ENCODE measurements at places on chromosomes 7 and 10.

- no peak for DNase-seq
Measured at GRCh38 chr10:102705531-102705930, 8.7 kb downstream of the ARL3 start.

DNA sequence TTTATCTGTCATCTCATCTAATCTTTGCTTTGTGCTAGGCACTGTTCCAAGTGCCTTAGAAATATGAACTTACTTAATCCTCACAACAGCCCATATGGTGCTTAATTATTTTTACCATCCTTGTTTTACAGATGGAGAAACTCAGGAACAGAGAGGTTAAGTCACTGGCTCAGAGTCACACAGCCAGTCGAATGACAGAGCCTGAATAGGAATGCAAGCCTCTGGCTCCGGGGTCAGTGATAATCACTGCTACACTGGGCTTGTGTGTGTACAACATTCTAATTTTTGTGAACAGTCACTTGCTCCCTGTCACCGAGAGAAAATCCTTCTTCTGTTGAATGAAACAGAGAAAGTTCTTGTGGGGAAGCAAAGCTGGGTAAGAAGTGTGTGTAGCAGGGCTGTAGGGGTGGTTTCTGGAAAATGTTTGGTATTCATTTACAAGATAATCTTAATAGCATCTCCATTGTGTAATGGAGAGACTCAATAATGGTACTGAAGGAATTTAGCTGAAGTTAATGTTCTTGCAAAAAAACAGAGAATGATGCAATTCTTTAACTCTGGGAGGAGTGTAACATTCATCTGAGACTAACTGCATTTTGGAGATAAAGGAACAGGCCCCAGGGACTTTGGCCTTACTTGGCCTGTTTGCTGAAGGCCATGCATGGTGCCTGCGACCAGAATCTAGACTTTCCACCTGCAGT lies 290.6 kb downstream of the FRMD4A start:
- no peak for DNase-seq

DNA sequence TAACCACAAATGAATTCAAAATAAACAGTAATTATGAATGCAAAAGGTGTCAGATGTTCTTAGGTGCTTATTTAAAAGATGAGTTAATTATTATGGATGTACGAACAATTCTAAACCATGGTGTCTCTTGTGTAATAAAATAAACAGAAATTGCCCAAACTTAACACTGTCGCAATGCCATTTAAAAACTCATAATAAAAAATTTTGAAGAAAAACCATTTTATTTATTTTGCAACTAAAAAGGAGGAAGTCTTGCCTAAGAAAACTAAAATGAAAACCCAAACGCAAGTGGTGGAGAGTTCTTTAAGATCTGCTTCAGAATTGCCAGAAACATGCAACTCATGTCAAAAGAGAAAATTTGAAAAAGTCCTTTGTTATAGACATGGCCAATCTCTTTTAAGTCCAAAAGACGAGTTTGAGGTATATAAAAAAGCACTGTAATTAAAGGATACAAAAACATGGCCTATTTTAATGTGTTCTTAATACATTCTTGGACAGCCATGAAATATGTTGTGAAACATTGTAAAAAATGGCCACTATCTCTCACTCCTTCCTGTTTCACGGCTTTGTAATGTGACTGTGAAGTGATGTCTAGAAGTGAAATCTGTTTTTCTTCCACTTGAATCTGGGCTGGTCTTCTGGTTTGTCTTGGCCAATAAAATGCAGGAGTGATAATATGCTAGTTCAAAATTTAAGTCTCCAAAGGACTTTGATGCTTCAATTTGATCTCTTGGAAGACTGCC lies 322.9 kb downstream of the PRPF18 start:
- DNase-seq, result no peak

DNA sequence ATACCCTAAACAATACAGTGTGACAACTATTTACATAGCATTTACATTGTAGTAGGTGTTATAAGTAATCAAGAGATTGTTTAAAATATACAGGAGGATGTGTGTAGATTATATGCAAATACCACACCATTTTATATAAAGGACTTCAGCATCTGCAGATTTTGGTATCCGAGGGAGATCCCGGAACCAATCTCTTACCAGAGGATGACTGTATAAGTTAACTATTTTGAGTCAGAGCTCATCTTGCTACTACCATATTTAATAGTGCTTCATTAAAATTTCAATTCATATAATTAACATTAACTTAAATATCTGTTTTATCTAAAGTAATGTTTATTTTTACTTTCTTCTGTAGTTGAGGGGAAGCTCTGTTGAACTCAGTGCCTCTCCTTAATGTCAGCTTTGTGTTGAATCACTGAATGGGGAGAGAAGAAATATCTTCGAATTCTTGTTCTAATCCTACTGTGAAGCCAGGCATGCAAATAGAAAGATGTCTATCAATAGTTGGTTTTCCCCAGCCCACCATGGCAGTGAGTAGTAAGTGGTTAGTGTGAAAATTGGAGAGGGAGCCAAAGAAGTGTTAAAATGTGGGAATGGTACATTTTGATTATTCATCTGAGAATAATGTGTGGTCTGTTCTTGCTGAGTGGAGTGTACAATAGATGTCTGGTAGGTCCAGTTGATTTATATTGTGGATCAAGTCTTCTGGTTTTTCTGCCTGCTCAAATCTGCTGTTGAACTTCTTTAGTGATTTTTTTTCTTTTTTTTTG lies 90.1 kb upstream of the CYP26C1 start:
- no peak for DNase-seq

DNA sequence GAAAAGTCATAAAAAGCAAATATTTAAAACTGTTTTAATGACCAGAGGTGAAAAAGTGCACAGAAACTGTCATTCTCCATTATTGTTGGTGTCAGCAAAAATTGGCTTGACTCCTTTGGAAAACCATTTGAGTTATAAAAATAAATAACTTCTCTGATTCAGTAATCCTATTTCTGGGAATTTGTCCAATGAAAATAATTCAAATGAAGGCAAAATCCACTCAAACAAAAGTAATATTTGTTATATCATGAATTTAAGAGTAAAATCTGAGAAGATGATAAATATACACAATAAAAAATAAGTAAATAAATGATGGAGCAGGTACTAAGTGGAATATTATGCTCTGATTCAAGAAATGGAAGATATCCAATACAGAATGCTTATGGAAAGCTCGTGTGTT lies 326.6 kb upstream of the KLF6 start:
- no peak for DNase-seq

- DNase-seq, result no peak
Measured at GRCh38 chr7:1865571-1866255, 195.6 kb downstream of the ELFN1 start.

DNA sequence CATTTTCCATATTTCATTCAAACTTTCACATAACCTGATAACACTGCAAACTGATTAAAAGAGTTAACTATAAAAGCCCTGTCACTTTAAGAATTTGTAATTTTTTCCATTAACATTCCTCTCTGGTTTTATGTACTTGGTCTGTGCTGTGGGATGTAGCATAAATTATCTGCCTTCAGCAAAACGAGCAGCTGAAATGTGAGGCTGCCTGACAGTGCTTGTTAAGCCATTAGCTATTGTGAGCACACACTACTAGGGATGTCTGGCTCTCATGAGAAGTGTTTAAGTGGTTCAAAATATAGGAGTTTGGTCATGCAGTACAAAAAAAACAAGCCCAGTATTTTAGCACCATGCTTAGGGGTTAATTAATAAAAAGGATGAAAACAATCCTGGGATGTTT lies 63.0 kb downstream of the HOXA1 start:
- no peak for DNase-seq

DNA sequence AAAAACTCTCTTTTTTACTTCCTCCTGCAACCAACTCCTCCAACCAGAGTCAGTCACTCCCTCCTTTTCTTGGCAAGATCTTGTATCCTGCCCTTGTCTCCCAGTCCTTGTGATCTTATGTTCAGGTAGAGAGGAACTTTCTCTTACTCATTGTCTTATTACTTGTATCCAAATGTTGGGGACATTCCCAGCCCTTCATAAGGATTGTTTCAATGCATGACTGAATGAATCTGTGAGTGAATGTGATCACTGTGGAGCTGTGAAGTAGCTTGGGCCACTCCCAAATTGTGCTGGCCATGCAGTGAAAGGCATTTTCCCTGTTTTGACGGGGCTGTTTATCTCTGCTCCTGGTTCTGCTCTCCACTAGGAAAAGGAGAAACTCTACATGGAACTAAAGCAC lies 93.7 kb downstream of the CFAP58 start:
- no peak for DNase-seq

DNA sequence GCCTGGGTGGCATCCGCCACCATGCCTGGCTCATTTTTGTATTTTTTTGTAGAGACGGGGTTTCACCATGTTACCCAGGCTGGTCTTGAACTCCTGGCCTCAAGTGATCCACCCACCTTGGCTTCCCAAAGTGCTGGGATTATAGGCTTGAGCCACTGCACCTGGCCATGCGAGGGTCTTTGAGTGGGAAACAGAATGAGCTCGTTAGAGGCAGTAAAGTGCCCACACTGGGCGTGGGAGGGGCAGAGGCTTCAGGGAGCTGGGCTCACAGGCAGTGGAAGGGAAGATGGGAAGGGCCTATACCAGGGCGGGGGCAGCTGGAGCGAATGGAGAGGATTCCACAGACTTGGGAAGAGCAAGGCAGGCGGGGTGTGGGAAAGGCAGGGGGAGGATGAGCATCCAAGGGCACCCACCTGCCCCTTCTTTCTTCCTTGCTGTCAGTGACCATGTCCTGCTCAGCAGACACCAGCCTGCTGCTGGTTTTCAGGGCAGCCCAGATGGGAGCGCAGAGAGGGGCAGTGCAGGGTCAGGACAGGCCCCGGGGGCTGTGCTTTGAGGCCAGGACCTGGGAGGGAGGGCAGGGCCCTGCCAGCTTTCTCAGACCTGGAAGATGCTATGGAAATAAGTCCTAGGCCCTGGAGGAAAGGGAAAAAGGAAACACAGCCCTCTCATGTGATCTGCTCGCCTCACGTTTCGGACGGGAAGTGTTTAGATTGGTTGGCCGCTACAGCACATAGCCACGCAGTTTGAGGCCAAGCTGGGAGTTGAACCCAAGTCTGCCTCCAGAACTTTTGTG lies 4.2 kb downstream of the FZD9 start:
- no peak for DNase-seq

- no peak for DNase-seq
Measured at GRCh38 chr7:145534301-145534700, 582.3 kb upstream of the CNTNAP2 start.

DNA sequence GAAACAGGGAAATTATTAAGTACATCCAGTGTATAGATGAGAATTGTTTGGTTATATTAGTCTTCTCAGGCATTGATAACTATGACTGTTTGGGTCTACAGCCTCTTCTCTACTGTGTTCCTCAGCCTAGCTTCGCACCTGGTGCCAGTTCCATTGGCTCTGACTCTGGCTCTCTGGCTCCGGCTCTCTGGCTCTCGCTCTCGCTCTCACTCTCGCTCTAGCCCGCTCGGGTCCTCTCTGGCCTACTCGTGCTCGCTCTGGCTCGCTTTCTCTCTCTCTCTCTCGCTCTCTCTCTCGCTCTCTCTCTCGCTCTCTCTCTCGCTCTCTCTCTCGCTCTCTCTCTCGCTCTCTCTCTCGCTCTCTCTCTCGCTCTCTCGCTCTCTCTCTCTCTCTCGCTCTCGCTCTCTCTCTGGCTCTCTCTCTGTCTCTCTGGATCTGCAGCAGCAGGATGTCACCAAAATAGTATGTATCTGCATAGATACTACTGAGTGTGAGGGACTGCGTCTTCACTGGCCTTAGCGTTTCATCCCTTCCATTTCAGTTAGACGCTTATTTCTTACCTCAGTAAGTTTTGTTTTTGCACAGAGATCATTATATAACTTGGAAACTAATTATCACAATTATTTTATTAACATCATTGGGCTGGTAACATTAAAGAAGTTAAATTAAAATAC lies 6.5 kb upstream of the SSBP1 start:
- no peak for DNase-seq

- DNase-seq, result no peak
Measured at GRCh38 chr10:55746002-55746401, 615.1 kb downstream of the ZWINT start.

GRCh38 chr7:4270268-4270667 lies 411.8 kb upstream of the FOXK1 start:
- DNase-seq, result no peak

- DNase-seq, result no peak
Measured at GRCh38 chr10:129848696-129849451, 115.2 kb downstream of the EBF3 start.

DNA sequence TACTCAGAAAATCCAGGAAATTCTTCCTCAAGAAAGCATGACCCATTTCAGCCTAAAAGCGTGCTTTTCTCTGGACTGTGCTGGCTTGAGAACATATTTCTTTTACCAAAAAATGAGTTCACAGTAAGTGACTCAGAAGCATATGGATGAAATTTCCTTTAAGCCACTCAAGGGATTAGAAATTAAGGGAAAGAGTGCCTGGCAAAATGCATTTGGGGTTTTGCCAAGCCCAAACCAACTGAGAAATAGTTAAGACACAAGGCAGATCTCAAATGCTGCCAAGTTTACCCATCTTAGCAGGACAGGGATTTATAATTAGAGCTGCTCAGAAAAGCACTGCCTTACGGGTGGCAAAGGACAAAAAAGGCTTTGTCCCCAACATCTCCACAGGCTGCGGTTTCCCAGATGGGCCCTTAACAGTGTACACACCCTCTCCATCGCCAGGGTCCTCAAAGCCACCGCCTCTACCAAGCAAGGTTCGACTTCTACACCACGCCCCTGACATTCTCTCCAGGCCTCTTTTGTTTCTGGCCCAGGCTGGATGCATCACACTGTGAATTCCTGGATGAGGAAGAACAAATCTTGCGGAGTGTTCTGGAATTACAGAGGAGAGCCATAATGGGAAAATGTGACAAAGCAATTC lies 30.1 kb upstream of the CDHR3 start:
- DNase-seq, result no peak

DNA sequence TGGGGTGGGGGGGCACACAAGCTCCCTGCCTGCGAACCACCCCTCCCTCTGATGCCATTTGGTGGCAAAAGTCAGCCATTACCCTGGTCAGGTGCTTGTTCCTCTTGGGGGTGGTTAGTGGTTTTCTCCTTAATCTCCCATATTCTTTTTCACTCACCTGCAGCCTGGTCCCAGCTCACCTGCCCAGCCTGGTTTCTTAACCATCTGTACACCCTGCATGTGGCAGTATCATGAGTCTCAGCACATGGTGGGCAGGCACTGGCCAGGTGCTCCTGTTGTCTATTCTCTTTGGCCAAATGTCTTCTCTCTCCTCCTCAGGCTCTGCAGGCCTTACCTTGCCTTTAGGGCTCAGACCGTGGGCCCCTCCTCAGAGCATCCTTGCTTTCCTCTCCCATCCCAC lies 30.5 kb downstream of the OGDH start:
- no peak for DNase-seq
